Urinary bladder (tissue), 4 donors: ENCODE measurements at places on chromosomes 5 and 9.

GRCh38 chr9:6564360-6564759 is 81.2 kb downstream of the GLDC start:
- no peak for DNase-seq

DNA sequence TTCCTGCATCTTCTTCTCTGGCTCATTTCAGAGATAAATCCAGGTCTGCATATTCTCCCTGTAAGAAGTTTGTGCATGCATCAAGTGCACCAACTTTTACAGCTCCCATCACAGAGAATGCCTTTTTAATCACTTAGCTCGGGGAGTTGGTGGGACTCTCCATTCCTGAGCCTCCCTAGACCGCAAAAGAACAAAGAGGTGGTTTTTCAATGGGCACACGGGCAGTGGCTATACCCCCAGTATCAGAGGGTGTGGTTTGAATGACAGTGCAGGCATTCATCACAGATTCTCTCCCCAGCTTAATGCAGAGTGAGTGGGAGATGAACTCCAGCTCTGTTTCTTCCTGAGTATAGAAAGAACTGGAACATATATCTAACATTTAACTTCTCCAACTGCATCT is 264.7 kb upstream of the NR4A3 start:
- no peak for DNase-seq

- DNase-seq, result no peak
Observed at GRCh38 chr5:163867738-163868137, 362.3 kb downstream of the MAT2B start.

GRCh38 chr5:31392061-31392460 is 139.8 kb downstream of the DROSHA start:
- DNase-seq, result no peak

- DNase-seq, result no peak
Observed at GRCh38 chr5:102922799-102923477, 167.8 kb downstream of the PAM start.

- DNase-seq, result no peak
Observed at GRCh38 chr9:109771796-109772531, 8.0 kb upstream of the PALM2AKAP2 start.

DNA sequence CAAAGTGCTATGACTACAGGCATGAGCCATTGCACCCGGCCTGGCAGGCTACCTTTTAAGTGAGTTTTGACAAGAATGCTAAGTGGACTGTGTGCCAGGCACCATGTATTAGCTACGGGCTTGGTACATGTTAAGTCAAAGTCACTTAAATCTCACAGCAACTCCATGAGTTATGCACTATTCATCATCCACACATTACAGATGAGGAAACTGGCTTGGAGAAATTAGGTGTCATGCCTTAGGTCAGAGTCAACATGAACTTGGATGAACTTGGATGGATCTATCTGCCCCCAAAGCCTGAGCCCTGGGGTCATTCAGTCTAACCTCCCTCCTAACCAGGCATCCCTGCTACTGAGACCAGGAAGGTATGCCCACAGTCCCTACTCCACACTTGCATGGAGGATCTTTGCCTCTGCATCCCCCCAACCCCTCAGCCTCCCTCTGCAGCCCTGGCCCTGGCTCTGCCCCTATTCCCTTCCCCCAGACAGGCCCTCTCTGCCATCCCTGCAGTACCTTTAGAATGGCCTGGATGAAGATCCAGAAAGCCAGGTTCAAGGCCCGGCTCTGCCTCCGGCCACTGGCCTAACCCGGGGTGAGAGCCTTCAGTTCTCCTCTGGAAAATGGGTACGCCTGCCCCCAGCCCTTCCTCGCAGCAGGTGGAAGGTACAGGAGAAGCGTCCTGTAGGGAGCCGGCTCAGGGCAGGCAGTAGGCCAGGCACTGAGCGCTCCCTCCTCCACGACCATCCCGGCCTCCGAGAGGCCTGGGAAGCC is 685 bp upstream of the ADGRD2 start:
- DNase-seq, result no peak

DNA sequence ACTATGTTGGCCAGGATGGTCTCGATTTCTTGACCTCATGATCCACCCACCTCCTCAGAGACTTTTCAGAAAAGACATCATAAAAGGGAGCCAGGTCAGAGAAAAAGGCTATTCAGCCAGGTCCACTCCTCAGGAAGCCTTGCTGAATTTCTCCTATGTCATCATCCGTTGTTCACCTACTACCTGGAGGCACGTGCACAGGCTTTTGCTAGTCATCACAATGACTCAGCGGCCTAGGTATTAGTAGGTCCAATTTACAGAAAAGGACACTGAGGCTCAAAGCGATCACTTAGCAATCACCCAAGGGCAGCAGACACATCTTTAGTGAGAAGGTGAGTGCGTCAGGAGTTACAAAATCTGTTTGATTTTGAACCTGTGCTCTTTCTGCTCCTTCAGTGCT is 72.3 kb upstream of the RAD23B start:
- no peak for DNase-seq

GRCh38 chr9:5511476-5511875 is 1.1 kb downstream of the PDCD1LG2 start:
- DNase-seq, result no peak

DNA sequence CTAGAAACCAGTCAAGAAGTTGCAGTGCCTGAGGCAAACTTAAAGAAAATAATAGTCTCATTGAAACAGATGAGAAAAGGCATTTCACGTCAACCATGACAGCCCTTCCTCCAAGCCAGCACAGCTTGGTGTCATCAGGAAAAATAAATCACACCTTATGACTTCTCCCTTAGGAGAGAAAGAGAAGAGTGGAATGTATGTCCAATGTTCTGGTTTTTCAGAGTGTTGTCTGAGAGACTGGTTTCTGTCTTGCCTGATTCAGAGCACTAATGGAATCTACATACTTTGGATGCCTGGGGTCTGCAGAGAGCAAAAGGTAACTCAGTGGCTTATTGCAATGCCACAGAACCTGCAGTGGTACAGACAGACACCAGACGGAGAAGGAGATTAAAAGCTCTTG is 105.5 kb upstream of the PDE4D start:
- no peak for DNase-seq

DNA sequence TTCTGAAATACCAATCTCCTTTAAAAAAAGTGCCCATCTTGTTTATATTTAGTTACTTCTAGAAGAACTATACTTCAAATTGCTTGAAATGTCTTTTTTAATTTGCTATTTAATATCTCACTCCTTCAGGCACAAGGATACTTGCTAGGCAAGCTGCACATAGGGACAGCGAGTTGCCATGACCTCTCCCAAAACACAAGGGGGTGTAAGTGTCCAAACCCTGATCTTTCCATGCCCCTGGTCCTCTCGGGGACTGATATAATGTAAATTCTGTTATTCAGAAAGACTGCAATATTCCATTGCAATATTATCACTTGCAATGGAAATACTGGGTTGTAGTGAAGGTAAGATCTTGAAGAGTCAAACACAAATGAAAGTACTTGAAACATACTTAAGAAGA is 480.4 kb downstream of the CETN3 start:
- no peak for DNase-seq

GRCh38 chr5:159765135-159765433 is 151.2 kb upstream of the ADRA1B start:
- no peak for DNase-seq

DNA sequence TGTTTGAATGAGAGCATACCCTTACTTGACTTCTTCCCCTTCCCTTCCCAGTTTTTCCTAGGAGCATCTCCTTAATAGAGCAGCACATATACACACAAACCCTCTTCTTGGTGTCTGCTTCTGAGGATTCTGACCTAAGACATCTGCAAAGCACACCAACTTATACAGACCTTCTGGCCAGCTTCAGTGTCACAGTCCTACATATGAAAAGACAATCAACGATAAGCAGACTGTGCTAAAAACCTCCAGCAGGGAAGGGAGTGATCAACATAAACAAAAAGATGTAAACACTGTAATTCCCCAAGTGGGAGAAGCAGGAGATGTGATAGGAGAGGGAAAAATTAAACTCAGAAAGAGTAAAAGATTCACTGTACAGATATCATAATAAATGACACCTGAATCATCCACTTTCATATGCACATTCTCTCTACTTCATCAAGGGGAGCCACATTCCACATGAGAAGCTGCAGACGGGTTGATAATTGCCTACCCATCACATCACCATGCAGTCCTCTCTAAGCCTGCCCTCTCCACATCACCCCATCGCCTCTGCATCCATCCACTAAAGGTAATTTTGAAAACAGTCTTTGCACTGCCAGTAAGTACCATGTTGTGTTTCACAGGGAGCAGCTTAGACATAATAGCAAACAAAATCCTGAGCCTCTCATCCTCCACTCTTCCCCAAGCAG is 13.0 kb downstream of the APBA1 start:
- DNase-seq, result no peak

DNA sequence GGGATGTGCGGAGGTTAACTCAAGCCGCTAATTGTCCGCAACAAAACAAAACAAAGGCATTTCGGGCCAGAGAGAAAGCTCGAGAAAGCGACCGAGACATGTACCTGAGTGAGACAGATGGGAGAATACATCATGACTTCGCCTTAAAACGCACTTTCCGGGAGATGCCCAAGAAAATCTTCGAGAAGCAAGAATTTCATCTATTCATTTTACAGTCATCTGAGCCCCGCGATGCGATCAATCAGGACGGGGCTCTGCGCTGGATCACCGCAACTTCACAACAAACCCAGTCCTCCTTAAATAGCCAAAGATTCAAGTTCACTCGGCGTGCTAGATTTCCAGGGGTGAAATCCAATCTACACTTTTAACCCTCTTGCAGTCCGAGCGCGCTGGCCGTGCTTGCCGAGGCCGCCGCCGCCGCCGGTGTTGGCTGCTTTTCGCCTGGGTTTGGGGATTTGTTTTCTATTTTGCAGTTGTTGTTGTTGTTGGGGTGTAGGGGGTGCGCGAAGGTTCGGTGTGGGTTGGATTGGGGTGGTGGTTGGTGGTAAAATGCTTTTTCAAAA is 482 bp downstream of the NFIB start:
- DNase-seq, result no peak

- no peak for DNase-seq
Observed at GRCh38 chr9:105006514-105006913, 78.6 kb upstream of the ABCA1 start.

DNA sequence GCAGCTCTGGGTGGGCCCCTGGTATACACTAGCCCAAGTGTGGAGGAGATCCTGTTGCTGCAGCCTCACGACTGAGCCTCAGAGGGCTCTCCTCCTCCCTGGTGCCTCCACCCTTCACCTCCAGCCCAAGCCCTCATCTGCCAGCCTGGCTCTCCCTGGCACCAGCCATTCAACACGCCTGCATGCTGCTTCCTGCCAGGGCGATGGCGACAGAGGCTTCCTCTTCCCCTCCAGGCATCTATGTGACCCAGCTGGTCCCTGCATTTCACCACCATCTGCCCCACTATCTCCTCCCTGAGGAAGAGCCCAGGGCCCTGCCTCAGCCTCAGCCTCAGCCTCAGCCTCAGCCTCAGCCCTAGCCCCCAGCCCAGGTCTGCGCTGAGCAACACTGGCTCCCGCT is 54.8 kb upstream of the ANGPTL2 start:
- no peak for DNase-seq

GRCh38 chr5:6383376-6383775 is 5.0 kb upstream of the MED10 start:
- no peak for DNase-seq

DNA sequence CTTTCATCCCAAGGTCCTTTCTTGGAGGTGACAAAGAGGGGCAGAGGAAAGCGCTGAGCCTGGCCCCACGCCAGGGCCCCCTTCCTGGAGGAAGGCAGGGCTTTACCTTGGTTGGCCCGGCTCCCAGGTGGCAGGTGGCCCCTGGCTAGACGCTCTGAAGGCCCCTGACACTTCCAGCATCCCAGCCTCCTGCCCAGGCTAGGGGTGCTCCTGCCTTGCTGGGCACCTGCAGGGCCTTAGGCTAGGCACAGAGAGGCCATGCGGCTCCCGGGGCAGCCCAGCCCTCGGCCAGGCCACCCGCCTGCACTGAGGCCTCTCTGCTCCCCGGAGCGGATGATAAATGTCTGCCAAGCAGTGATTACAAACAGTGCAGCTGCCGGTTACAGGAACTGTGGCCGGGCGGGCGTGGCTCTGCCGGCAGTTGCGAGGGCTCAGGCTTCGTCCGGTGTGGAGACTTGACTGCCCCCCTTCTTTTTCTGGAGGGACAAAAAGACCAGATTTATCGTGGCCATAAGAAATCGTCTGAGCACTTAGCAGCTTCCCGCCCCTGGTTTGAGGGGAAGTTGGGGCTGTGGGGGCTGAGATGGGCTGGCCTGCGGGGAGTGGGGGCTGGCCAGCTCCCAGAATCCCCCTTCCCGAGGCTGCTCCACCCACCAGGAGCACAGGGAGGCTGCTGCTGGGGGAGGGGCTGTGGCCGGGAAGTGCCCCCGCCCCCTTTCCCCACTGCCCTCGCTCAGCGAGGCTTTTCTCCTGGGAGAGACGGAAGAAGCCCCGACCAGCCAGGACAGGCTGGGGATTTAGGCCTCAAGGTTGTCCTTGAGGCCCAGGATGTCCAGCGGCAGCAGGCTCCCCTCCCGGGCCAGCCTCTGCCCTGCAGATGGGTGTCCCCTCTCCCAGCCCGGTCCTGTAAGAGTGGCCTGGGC is 31.6 kb upstream of the UBAC1 start:
- DNase-seq, result peak; percentile 62

- DNase-seq, result no peak
Observed at GRCh38 chr9:85960688-85961093, 19.7 kb downstream of the NAA35 start.

DNA sequence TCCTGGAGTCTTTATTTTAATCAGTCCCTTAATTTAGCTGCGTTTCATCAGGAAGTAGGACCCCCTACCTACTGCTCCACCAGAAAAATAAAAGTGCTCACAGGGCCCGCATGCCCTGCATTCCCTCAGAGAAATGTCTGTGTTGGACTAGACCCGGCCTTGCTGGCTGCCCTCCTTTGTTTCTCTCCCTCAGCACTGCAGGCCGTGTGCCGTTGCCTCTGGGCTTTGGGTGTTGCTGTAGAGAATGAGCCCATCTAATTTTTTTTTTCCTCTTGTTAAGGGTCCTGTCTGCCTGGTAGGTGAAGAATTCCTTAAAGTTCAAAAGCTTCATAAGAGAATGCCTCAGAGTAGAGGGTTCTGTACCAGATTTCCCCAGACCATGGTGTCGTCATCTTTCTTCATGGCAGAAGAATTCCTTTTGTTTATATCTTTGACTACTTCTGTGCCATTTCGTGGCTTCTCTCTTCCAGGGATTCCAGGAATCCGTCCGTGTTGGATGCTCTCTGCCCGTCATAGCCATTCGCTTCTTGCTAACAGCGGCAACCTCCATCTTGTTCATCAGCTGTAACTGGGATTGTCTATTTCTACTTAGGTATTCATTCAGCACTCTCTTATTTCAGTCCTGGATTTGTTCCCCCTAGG is 49.8 kb upstream of the ANGPTL2 start:
- DNase-seq, result no peak

DNA sequence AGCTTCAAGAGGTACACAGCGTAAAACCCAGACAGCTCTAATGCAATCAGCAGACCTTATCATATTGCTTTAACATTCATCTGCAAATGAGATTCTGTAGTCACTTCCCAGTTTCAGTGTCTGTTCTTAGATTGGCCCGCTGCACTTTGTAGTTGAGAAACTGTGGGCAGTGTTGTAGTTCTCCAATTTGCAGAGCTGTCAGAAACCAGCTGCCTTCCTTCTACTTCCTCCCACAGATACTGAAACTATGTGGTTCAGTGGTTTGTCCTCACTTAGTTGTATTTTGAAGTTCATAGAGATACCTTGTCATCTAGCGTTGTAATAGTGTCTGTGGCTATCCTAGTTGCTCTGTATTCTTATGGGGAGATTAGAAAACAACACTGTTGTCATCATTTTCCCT is 39.6 kb upstream of the TRIM36 start:
- DNase-seq, result no peak
